ENCODE measurements at places on chromosomes 13 and 19.

GRCh38 chr19:53538378-53539109 is 599 bp downstream of the ZNF331 start:
- no peak for DNase-seq

DNA sequence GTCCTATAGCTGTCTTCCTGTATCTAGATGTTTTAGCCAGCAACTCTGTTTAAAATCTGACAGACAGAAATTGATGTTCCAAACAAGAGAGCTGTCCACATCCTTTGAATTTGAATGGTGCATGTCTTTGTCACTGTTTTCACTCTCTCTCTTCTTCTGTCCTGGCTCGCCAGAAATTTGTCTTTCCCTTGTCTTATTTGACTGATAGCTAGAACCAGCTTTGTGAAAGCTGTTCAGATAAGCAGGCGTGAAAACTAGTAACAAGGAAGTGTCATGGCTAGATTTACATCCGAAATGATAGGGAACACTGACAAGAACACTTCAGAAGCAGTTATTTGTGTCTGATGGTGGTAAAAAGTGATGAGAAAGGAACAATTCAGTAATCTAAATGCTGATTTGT is 354.9 kb upstream of the SLITRK1 start:
- DNase-seq = no peak

DNA sequence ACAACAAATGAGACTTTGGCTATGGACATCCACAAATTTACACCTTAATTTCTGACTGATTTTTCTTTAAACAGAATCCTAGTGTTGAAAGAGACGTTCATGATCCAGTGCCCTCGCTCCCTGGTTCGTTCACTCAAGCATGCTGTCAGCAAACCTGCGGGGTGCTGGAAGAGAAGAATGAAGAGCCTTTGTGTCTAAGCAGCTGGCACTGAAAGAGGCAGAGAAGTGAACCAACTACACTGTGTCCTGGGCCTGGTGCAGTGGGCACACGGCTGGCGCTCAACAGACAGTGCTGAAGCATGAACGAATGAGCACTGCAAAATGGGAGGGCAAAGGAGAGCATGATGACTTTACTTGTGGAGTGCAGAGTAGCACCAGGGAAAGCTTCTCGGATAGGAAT is 46.8 kb downstream of the MIPEP start:
- DNase-seq = no peak

DNA sequence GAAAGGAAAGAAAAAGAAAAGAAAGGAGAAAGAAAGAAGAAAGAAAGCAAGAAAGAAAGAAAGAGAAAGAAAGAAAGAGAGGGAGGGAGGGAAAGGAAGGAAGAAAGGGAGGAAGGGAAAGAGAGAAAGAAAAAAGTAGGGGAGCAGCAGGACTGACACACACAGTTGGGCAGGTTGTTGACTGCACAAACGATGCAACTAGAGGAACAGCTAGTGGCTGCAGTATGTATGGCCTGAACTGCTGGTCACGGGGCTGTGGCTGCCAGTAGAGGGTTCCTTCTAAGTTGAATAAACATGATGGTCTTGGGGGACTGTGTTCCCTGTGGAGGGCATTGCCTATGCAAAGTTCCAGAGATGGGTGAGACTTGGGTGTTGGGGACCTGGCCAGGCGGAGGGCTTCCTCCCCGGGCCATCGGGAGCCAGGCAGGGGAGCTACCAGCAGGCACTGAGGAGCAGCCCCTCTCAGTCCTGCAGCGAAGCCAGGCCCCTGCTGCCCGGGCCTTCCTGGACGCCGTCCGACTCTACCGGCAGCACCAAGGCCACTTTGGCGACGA is 16.7 kb upstream of the COLGALT1 start:
- DNase-seq = no peak

- no peak for DNase-seq
These were observed 151.9 kb downstream of the ZNF737 start for GRCh38 chr19:20413705-20414104.

DNA sequence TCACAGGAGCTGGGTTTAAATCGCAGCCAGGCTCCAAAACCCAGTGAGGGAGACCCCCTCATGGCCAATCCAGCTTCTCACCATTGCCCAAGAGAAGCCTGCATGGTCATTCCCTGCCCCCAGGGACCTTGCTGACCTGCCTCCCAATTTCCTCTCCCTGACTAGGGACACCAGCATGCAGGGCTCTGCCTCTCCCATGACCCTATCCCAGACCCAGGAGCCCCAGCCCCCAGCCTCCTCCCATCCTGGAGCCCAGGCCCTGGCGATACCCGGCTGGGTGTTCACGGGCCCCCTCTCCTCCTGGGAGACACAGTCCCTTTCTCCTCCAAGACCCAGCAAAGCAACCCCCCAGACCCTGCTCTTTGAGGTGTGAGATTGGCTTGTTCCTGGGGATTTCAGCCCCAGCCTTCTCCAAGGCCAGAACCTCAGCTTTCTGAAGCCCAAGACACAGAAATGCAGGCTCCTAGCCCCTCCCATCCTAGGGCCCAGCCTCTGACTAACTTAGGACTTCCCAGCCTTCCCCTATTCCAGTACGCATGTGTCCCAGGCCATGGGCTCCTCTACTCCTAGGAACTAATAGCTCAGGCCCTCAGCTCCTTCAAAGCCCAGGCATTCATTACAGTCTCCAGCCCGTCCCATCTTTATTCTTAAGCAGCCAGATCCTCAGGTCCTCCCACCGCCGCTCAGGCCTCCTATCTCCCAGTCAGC is 1.1 kb downstream of the GYS1 start:
- DNase-seq = peak; percentile 45

DNA sequence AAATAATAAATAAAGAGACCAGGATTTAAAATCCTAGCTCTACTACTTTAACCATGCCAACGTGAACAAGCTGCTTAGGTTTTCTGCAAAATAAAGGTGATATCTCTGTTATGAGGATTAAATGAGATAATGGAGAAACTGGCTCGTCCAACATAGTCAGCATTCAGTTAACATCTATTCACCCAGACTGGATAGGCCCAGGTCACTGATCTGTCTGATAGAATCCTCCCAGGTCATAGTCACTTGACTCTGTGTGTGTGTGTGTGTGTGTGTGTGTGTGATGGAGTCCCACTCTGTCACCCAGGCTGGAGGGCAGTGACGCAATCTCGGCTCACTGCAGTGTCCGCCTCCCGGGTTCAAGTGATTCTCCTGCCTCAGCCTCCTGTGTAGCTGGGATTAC is 12.9 kb upstream of the RAB8A start:
- DNase-seq = no peak

- DNase-seq = no peak
These were observed 75.9 kb downstream of the TNFSF11 start for GRCh38 chr13:42649831-42650230.

GRCh38 chr13:29948244-29948643 is 97.8 kb upstream of the UBL3 start:
- DNase-seq = no peak

- DNase-seq = no peak
These were observed 94.1 kb upstream of the STARD13 start for GRCh38 chr13:33379608-33380007.

DNA sequence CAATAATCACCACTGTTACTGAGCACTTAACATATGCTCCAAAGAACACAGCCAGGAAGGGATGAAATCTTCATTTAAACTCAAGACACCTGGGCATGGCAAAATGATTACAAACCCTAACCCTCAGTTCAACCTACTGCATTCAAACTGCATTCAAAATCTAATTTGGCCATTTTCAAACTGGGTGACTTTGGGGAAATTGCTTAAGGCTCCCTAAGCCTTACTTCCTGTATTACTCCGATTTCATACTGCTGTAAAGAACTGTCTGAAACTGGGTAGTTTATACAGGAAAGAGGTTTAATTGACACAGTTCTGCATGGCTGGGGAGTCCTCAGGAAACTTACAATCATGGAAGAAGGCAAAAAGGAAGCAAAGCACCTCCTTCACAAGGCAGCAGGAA is 50.4 kb downstream of the CBY2 start:
- no peak for DNase-seq

GRCh38 chr13:33073338-33073737 is 57.1 kb downstream of the KL start:
- DNase-seq = no peak

- peak; percentile 13 for DNase-seq
These were observed 38.3 kb downstream of the PEX11G start for GRCh38 chr19:7450243-7451223.

DNA sequence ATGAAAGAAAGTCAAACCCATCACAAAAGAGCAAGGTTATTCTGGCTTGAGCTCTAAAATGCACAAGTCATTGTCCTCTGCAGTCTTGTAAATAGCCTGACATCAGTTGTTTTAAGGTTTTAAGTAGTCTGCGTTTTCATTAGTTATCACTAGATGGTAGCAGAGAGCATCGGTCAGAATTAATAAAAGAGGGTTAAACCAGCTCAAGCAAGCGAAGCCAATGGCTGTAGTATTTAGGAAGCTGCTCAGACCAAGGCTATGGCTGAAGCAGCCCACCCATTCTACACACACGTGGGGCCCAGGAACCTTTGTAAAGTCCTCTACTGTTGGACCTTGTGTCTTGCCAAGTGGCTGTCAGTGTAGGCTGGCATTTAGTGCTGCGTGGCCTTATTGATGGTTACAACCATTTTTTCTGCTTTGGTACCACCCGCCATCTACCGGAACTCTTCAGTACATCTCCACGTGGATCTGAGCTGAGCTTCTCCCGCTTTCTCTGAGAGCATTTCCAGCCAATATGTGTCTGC is 13.3 kb upstream of the ZNF57 start:
- peak; percentile 37 for DNase-seq

DNA sequence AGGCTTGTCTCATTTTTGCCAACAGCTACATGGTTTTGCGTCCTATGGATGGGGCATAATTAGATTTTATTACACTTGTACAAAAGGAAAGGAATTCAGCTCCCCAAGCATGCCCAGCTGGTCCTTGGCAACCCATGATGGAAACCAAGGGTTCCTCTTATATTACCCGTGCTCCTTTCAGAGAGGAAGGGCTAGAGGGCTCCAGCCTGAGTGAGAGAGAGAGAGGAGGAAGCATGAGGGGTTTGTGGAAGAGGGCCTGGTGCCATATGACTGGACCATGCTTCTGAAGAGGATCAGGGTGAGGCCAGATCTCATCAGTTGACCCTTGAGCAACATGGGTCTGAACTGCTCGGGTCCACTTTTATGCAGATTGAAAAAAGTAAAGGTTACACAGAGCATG is 3.5 kb upstream of the RPS9 start:
- DNase-seq = no peak

DNA sequence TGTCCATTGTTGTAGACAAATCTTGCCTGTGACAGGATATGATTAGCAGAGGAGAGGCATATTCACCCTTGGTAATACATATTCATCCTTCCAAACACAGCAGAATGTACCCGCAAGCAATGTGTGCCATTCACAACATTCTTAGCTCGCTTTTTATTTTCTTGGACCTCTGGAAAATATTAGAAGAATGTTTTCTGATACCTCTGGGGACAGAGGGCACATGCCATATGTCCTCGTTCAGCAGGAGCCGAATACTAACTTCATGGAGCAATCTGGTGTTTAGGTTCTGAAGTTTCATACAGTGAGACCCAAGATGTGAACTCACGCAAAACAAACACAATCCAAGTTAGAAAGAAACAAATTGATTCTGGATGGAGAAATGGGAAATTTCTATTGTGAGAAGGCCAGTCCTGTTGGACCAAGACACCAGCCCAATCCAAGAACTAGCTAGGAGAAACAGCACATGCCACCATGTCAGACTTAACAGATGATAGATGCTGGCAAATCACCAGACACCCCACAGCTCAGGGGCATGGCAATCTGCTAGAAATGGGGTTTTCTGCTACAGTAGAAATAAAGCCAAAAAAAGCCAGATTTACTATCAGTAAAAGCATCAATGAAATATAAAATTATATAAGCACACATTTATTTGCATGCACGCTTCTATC is 297.4 kb downstream of the DCLK1 start:
- DNase-seq = no peak

GRCh38 chr19:35049456-35049855 is 7.9 kb downstream of the HPN start:
- no peak for DNase-seq

DNA sequence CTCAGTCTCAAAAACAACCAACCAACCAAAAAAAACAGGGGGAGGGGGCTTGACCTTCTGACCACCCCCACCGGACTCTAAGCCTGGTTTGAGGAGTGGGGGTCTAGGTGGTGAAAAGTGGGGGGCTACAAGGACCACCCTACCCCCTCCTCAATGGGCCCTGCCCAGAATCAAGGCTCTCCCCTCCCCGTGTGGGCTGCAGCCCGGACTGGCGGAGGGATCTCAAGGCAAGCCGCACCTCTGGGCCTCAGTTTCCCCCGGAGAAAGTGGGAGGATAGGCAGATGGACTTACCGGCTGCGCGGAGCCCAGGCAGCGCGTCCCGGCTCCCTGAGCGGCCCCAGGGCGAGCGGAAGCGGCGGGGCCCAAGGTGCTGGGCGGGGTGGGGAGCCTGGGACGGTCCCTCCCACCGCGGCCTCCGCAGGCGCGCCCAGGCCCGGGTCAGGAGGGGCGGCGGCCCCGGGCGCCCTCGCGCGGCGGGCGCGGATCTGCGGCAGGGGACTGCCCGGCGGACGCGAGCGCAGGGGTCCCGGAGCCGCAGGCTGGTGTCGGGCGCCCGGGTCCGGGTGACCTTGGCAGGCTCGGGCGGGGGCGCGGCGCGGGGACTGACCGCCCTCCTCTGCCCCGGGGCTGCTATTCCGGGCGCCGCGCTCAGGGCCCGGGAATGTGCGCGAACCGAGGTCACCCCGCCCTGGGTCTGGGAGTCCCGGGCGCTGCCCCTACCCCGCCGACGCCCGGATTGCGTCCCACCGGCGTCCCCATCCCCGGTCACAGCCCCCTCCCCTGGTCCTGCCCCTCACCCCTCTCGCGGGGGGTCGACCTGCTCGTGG is at the start of gene ADAMTSL5:
ADAMTSL5 (minus strand) TSS at position 349 of the 828 bp plus-strand sequence. CDS start 2,076 bp downstream, outside the sequence.
- DNase-seq = no peak

DNA sequence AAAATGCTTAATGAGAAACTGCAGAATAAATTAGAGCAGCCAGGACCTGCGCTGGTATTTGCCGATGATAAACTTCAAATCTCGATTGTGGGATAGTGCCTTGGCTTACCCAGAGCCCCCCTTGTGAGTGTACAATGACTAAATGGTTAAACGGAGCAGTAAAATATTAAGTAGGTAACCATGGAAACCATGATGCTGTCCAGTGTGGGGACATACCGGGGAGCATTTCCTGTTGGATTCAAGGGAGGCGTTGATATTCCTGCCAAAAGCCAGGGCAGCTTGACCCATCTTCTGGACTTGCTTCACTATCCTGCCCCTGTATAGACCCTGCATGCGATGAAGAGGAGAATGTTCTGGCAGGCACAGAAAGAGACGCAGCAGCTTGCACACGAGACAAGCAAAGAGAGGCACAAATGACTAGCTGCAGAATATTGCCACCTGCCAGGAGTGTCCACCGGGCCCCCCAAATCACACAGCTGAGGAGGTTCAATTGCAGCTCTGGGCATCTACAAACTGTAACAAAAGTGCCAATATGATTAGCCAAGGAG is 255.3 kb upstream of the TSHZ3 start:
- DNase-seq = no peak

GRCh38 chr19:33785795-33786194 is 10.9 kb upstream of the KCTD15 start:
- DNase-seq = no peak

- no peak for DNase-seq
These were observed 40.4 kb upstream of the GRTP1 start for GRCh38 chr13:113404366-113404722.

- no peak for DNase-seq
These were observed 3.0 kb upstream of the CEACAM1 start for GRCh38 chr19:42531313-42531712.

Data from AG09309 (cell line).